ENCODE measurements at places on chromosomes 3 and 15.
A peak's percentile ranks its signal among the peaks of the same experiment; 100 is the strongest.

GRCh38 chr3:155491696-155492095 is 198.2 kb upstream of the STRIT1 start:
- DNase-seq: no peak

GRCh38 chr3:129505341-129505740 is 23.1 kb upstream of the RHO start:
- no peak for DNase-seq

DNA sequence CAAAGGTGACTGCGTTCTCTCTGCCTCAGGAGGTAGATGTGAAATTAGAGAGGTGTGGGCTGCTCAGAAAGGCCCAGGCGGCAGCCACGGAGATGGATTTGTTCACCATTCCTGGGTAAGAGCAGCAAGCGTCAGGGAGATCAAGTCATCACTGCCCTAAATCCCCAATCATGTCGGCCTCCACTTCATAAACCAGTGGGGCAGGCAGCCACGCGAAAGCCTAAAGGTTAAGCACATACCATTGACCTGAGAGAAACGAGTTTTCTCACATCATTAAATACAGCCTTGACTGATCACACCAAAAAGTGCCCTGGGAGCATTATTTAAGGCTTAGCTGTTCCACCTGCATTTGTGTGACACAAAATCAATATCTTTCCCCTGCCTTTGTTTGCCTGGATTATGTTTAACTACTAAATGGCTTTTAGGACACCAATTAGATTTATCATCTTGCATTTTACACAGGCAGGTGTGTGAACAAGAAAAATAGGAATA is 50.7 kb upstream of the FOXB1 start:
- DNase-seq: no peak

DNA sequence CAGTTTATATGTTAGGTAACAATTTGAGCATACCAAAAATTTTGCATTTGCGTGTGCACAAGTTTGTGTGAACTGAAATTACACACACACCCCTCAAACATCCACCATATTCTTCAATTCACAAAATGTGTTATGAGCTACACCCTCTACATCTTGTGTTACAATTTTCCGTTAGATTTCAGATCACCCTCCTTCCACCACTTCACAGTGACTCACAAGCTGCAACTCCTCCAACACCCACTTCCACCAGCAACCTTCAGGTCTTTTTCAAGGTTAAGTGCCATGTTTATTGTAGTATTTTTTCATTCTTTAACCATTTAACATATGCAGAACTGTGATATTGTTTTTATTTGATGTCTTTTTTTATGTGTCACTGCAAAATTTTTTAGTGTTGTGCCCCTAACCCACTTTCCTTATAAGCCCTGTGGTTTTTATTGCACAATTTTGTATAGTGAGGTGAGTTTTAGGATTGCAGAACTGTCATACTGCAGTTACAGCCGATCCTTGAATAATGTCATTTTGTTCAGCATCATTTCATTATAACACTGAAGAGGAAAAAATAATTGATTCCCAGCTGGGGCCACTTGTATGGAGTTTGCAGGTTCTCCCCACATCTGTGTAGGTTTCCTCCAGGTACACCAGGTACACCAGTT is 148.9 kb downstream of the PLCL2 start:
- peak; percentile 9 for DNase-seq

- no peak for DNase-seq
Measured at GRCh38 chr15:68612979-68613740, 34.4 kb downstream of the CORO2B start.

- no peak for DNase-seq
Measured at GRCh38 chr3:112689385-112689784, 48.4 kb upstream of the CCDC80 start.

GRCh38 chr15:52078876-52079700 is 33.5 kb downstream of the BCL2L10 start:
- peak; percentile 49 for DNase-seq

GRCh38 chr3:12553921-12554391 is 2.9 kb upstream of the MKRN2 start:
- peak; percentile 37 for DNase-seq

DNA sequence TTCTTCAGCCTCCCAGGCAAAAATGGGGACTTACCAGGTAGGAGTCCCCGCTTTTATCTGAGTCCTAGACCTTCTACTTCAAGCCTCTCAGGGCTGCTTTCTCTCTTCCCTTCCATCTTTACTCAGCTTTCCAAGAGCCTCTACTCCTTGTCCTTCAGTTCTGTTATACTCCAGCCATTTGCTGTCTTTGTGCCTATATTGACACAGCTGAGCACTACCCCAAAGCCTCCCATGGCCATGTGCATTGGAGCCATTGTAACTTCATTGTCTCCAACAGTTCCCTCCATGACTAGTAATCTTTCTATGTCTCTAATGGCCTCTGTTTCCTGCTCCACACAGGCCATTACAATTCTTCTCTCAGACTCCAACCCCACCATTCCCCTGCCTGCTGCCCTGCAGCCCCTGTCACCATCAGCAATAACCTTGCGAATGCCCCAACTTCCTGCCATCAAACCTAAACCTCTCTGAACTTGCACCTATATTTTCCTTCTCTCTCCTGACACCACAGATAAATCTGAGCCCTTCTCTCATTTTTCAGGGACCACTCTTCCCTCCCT is 77.9 kb upstream of the ADPGK start:
- DNase-seq: no peak

DNA sequence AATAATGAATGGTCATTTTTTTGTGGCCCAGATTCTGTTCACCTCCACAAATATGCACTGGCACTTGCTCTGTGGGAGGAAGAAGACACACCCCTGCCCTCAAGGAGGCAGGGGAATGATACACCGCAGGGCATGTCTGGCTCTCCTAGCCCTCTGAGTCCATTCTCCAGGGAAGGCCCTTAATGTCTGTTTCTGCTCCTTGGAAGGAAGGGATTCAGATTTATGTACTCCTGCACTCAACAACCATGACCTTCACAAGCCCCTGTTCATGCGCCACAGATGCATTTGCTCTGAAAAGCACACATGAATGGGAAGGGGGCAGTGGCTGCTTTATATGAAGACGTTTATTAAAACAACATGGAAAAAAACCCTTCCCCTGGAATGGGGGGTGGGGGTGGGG is 333.8 kb downstream of the EPHB1 start:
- no peak for DNase-seq

GRCh38 chr3:14283092-14283812 is 104.6 kb downstream of the LSM3 start:
- DNase-seq: no peak

- DNase-seq: no peak
Measured at GRCh38 chr3:129321887-129322286, 43.2 kb downstream of the HMCES start.

- DNase-seq: peak; percentile 25
Measured at GRCh38 chr3:65338571-65338970, 650.8 kb upstream of the ADAMTS9 start.
